ENCODE measurements at places on chromosomes 16 and 17. TPM values are rescaled to one million over a fixed set of nuclear protein-coding genes. Genes with fewer than 3 reads are reported as not detected.

C16orf54 gene
- 92.3 TPM for total RNA-seq

- no peak overlapping the region for H3K27ac ChIP-seq
- H3K27me3 ChIP-seq: no peaks in the 10 kb centered on the region
- no peaks in the 10 kb centered on the region for H3K36me3 ChIP-seq
- DNase-seq: no peak
Observed at GRCh38 chr17:71402661-71403141, 718.1 kb upstream of the SOX9 start.

DNA sequence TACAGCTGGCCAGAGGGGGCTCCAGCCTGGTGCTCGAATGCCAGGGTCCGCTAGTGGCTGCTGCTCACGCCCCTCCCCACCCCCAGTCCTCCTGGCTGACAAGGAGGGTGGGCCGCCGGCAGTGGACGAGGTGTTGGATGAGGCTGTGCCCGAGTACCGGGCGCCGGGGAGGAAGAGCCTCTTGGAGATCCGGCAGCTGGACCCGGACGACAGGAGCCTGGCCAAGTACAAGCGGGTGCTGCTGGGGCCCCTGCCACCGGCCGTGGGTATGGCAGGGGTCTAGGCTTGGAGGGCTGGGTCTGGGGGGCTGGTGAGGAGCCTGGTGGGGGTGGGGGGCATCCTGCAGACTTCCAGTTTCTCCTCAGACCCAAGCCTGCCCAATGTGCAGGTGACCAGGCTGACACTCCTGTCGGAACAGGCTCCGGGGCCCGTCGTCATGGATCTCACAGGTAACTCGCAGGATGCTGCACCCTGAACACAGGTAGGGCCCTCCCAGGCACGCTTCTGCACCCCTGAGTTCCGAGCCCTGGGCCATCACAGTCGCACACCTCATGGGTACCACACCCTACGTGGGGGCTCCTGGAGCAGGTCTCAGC, 1.2 kb upstream of the PDIA2 start:
- peaks cover 27% of the 10 kb centered on the region for H3K27me3 ChIP-seq
- no peak overlapping the region for H3K27ac ChIP-seq
- no peak overlapping the region for H3K4me3 ChIP-seq
- peaks cover 5% of the 10 kb centered on the region for H3K36me3 ChIP-seq
- no peak for DNase-seq

DNA sequence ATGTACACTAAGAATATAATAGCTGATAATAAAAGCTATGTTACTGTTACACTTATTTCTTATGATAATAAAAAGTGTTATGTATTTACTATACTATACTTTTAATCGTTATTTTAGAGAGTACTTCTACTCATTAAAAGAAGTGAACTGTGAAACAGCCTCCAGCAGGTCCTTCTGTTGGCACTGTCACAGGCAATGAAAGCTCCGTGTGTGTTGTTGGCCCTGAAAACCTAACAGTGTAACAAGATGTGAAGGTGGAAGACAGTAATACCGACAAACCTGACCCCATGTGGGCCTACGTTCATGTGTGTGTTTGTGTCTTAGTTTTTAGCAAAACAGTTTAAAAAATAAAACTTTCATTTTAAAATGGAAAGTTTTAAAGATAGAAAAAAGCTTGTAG, 91.8 kb downstream of the STH start:
- no peaks in the 10 kb centered on the region for H3K27me3 ChIP-seq
- peaks cover 10% of the 10 kb centered on the region for H3K4me1 ChIP-seq
- H3K36me3 ChIP-seq: peaks cover 48% of the 10 kb centered on the region
- no peak for DNase-seq
- no peak overlapping the region for H3K4me3 ChIP-seq

GRCh38 chr16:67277999-67278772, 1.1 kb upstream of the PLEKHG4 start:
- peaks cover 15% of the 10 kb centered on the region for H3K36me3 ChIP-seq
- no peaks in the 10 kb centered on the region for H3K27me3 ChIP-seq
- peak overlapping the region; percentile 89 for H3K27ac ChIP-seq
- H3K4me1 ChIP-seq: peaks cover 17% of the 10 kb centered on the region

GRCh38 chr16:25256695-25257469, 763 bp downstream of the ZKSCAN2 start:
- H3K4me1 ChIP-seq: peaks cover 70% of the 10 kb centered on the region
- H3K27ac ChIP-seq: peak overlapping the region; percentile 98
- H3K4me3 ChIP-seq: peak overlapping the region; percentile 89
- H3K36me3 ChIP-seq: peaks cover 37% of the 10 kb centered on the region

DNA sequence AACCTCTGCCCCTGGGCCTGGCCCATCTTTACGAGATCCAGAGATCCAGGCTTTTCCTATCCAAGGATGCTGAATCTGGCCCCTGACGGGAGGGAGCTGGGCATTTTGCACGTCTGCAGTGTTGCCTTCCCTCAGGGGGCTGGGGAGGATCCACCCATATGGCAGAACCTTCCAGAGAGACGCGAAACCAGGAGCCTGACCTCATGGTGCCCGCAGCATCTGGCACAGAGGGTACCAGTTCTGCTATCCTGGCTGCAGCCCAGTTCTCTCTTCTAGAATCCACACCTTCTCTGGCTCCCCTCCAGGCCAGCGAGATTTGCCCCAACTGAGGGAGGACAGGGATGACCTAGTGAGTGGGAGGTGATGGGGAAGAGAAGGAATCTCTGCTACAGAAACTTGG, 20.5 kb upstream of the ZNF652 start:
- peaks cover 9% of the 10 kb centered on the region for H3K27me3 ChIP-seq
- no peak overlapping the region for H3K27ac ChIP-seq
- peaks cover 11% of the 10 kb centered on the region for H3K4me1 ChIP-seq
- DNase-seq: no peak
- H3K4me3 ChIP-seq: no peak overlapping the region

DNA sequence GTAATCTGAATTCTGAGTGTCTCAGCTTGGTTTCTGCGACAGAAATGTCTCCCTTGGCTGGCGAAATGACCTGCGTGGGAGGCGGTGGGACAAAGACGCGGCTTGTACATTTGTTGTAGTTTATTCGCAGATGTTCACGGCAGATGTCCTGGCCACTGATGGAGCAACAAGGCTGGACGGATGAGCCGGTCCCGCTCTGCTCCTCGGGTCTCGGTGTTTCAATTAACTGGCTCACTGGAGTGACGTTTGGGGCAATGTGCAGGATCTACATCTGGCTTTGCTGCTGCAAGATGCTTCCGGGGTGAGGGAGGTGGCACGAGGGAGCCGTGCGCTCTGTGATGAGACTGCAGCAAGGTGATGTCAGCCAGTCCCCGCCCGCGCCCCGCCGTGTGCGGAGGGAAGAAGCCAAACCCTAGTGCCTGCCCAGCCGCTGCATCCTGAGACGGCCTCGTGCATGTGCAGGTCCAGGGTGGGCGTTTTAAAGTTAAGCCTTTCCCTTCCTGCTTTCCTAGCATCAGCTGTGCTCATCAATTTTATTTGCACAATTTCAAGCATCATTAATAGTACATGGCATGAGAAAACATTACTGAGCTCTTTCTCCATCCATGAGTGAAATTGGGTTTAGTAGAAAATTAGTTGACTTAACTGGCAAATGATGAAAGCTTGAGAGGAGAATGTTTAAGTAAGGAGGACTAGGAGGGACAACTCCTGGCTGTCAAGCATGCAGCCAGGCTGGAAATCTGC, 44.4 kb downstream of the MGAT5B start:
- no peak overlapping the region for H3K27ac ChIP-seq
- peaks cover 4% of the 10 kb centered on the region for H3K27me3 ChIP-seq
- H3K4me1 ChIP-seq: no peaks in the 10 kb centered on the region
- DNase-seq: no peak
- no peaks in the 10 kb centered on the region for H3K36me3 ChIP-seq
- no peak overlapping the region for H3K4me3 ChIP-seq

GRCh38 chr16:6229186-6229585, 1103.5 kb upstream of the RBFOX1 start:
- no peaks in the 10 kb centered on the region for H3K27me3 ChIP-seq
- H3K36me3 ChIP-seq: no peaks in the 10 kb centered on the region

MYH2 gene
- not detected for total RNA-seq

DNA sequence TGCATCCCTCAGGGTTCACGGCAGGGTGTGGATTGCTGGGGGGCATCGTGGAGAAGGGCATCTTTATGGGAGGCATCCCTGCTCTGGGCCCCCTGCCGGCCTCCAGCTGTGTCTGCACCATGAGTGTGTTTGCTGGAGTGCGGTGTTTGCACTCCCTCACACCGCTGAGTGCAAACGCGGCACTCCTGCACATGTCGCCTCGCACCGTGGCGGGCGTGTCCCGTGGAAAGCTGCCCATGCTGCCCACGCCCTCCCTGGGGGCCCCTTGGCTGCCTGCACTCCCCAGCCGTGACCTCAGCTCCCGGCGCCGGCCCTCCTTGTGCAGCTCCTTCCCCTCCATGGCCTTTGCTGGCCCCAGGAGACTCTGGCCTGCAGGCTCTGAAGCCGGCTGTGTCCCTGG, 74.6 kb upstream of the ZNF750 start:
- H3K4me3 ChIP-seq: no peak overlapping the region
- no peak for DNase-seq
- peaks cover 23% of the 10 kb centered on the region for H3K36me3 ChIP-seq
- H3K4me1 ChIP-seq: peaks cover 31% of the 10 kb centered on the region
- no peak overlapping the region for H3K27ac ChIP-seq

- H3K4me1 ChIP-seq: peaks cover 62% of the 10 kb centered on the region
- peak overlapping the region; percentile 89 for H3K27ac ChIP-seq
- peaks cover 15% of the 10 kb centered on the region for H3K27me3 ChIP-seq
- DNase-seq: peak; percentile 81
- H3K4me3 ChIP-seq: peak overlapping the region; percentile 77
Observed at GRCh38 chr17:7213895-7214299, 5.7 kb downstream of the DLG4 start.

HOXB1 gene
- not detected for total RNA-seq

DNA sequence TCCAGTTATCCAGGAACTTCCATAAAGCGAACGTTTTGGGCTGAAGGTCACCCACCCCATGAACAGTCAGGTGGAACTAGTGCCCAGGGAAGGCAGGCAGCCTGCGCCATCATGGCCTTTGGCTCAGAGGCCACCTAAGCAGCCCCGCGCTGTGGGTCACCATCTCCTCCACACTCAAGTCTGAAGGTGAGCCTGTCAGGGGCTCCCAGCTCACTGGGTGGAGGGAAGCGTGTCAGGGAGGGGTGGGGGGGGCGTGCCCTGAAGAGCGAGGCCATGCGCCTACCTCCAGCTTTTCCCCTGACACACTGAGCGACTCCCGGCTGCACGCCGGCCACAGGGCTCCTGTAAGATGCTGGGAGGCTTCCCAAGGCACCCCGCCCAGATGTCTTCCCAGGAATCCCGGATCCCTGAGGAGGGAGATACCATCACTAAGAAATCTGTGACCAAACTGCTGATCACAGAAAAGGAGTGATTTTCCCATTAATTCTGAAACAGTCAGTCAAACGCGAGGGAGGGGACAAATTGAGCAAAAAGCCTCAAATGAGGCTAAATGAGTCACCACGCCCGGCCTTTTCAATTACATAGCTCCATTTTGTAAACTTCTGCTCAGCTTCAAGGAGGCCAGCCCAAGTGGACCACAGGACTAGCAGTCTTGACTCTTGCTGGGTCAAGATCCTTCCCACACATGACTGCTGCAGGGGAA, 26.5 kb upstream of the SLC25A19 start:
- peaks cover 23% of the 10 kb centered on the region for H3K4me1 ChIP-seq
- H3K36me3 ChIP-seq: peaks cover 13% of the 10 kb centered on the region
- DNase-seq: no peak
- H3K27ac ChIP-seq: no peak overlapping the region
- no peaks in the 10 kb centered on the region for H3K27me3 ChIP-seq
- no peak overlapping the region for H3K4me3 ChIP-seq

GRCh38 chr17:49552070-49552751, 23.5 kb upstream of the NXPH3 start:
- no peak for DNase-seq
- H3K27me3 ChIP-seq: no peaks in the 10 kb centered on the region
- H3K36me3 ChIP-seq: no peaks in the 10 kb centered on the region
- H3K27ac ChIP-seq: no peak overlapping the region

DNA sequence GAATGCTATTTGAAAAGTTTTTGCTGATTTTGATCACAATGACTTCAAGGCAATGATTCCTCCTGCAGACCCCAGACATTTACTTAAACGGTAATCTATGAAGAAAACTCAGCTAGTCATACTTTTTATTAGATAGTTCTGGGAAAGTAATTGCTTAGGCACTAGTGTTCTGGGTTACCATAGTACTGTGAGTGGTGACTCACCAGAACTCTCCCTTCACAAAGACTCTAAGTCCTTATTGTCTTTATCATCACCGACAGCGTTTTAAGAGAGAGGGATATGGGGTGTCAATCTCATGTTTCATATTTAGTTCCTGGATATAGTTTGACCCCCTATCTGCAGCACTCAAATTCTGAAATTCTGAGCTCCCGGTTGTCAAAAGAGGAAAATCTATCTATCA, 43.0 kb upstream of the CDH8 start:
- DNase-seq: no peak
- no peaks in the 10 kb centered on the region for H3K36me3 ChIP-seq
- H3K27ac ChIP-seq: no peak overlapping the region
- no peak overlapping the region for H3K4me3 ChIP-seq
- H3K4me1 ChIP-seq: no peaks in the 10 kb centered on the region

TERB1 gene
- total RNA-seq: 0.15 TPM

- no peaks in the 10 kb centered on the region for H3K36me3 ChIP-seq
- no peaks in the 10 kb centered on the region for H3K4me1 ChIP-seq
- H3K27ac ChIP-seq: no peak overlapping the region
- no peak for DNase-seq
- H3K4me3 ChIP-seq: no peak overlapping the region
Observed at GRCh38 chr17:13428611-13429042, 173.1 kb downstream of the HS3ST3A1 start.

- H3K27ac ChIP-seq: no peak overlapping the region
- no peaks in the 10 kb centered on the region for H3K27me3 ChIP-seq
- no peak overlapping the region for H3K4me3 ChIP-seq
- no peak for DNase-seq
Observed at GRCh38 chr17:58643147-58643546, 48.7 kb downstream of the TEX14 start.

WFIKKN1 gene
- total RNA-seq: 1.8 TPM

- no peak for DNase-seq
- no peak overlapping the region for H3K4me3 ChIP-seq
- H3K4me1 ChIP-seq: no peaks in the 10 kb centered on the region
- H3K36me3 ChIP-seq: no peaks in the 10 kb centered on the region
Observed at GRCh38 chr17:72223866-72224291, 103.1 kb downstream of the SOX9 start.

GRCh38 chr16:74586948-74587347, 20.0 kb downstream of the GLG1 start:
- no peaks in the 10 kb centered on the region for H3K27me3 ChIP-seq
- H3K4me1 ChIP-seq: peaks cover 47% of the 10 kb centered on the region
- H3K36me3 ChIP-seq: peaks cover 41% of the 10 kb centered on the region
- H3K27ac ChIP-seq: no peak overlapping the region
- H3K4me3 ChIP-seq: no peak overlapping the region

DNA sequence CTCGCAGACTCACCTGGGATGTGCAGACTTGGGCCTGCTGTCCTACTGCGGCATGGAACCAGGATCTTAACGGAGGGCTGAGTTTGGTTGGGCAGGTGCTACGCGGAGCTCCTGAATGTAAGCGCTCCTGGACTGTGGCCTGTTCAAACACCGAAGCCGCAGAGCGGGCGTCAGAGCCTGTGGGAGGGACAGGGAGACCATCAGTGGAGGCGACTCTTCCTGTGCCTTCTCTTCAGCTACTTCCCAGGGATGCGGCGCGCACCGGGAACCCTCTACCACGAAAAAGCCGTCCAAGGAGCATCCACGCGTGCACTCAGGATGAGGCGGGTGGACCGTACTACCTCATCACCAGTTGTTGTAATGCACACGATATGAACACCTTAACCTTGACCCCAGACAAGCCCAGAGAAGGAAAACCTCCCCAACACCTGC, 2.0 kb downstream of the USP36 start:
- peaks cover 28% of the 10 kb centered on the region for H3K36me3 ChIP-seq
- peak overlapping the region; percentile 87 for H3K4me3 ChIP-seq
- H3K27me3 ChIP-seq: no peaks in the 10 kb centered on the region
- H3K4me1 ChIP-seq: peaks cover 44% of the 10 kb centered on the region
- H3K27ac ChIP-seq: peak overlapping the region; percentile 94

C16orf89 gene
- not detected for total RNA-seq

Data from activated CD4-positive, alpha-beta T cell treated with anti-CD3 and anti-CD28 coated beads, Interleukin-2, amount 10 ng/mL, durations not matched to agents 7 days and 5 days (primary cell).